ENCODE measurements at places on chromosomes 13 and 19.

DNA sequence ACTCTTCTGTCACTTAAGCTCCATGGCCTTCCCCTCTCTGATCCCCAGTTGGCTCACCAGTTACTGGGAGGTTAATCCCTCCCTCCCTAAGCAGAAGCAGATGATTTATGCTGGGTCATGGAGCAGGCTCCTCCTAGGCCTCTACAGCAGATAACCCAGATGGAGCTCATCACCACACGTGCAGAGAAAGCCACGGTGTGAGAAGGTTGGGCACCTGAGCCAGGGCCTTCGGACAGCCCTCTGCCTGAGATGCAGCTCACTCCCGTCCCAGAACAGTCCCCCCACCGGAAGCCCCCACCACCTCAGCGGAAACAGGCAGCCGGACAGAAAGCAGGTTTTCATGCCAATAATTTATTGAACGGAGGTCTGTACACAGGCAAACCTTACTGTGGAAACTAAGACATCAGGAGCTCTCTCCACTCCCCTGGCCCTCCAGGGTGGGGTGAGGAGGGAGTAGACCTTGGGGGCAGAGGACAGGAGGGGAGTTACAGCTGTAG is 9.8 kb downstream of the ZNF526 start:
- no peak for DNase-seq

- DNase-seq: no peak
These were observed 473.6 kb upstream of the SPRY2 start for GRCh38 chr13:80814541-80814940.

- no peak for DNase-seq
These were observed 1.0 kb downstream of the TMEM59L start for GRCh38 chr19:18613589-18614234.

DNA sequence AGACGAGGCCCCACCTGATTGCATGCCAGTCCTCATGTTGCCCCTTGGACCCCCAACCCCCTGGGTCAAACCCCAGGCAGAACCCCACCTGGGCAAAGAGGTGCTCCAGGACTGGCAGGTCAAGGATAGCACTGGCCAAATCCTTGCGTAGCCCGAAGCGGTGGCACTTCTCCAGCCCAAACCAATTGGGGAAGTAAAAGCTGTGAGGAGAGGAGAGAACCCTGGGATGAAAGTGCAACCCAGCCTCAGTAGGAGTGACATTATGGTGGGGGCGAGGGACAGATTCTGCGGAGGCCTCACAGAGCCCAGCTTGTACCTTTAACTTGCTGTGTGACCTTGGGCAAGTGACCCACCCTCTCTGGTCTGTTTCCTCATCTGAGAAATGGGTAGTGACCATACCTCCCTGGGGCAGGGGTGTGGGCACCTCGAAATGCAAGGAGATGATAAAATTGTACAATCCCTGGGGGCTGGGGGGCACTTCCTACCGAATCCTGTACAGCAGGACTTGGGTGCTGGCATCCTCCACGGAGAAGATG is 4.4 kb downstream of the JAK3 start:
- DNase-seq: no peak

GRCh38 chr19:47093254-47093653 is 20.3 kb downstream of the ZC3H4 start:
- DNase-seq: no peak

- no peak for DNase-seq
These were observed 78.3 kb downstream of the IER2 start for GRCh38 chr19:13228561-13228960.

GRCh38 chr19:35436477-35437405 is 11.3 kb upstream of the FFAR2 start:
- no peak for DNase-seq

GRCh38 chr13:36332986-36333385 is 13.2 kb downstream of the SPART start:
- no peak for DNase-seq

DNA sequence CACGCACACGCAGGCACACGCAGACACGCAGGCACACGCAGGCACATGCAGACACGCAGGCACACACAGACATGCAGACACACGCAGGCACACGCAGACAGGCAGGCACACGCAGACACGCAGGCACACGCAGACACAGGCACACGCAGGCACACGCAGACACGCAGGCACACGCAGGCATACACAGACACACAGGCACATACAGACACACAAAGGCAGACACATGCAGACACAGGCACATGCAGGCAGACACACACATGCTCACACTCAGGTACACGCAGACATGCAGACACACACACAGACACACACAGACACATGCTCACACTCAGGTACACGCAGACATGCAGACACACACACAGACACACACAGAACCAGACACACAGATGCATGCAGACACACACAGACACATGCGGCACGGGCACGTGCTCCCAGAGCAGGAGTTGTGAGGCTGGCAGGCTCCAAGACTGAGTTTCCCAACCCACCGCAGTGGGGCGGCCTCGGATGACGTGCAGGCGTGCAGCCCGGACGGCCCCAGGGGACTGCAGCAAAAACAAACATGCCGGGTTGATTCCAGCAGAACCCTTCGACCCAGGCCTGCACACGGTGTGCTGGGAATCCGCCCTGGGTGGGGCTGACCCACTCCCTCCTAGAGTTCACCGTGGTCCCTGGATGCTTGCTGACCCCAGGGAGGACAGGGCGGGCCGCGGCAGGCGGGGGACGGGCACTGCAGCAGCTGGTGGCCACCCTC is 100.0 kb downstream of the GADD45B start:
- no peak for DNase-seq

DNA sequence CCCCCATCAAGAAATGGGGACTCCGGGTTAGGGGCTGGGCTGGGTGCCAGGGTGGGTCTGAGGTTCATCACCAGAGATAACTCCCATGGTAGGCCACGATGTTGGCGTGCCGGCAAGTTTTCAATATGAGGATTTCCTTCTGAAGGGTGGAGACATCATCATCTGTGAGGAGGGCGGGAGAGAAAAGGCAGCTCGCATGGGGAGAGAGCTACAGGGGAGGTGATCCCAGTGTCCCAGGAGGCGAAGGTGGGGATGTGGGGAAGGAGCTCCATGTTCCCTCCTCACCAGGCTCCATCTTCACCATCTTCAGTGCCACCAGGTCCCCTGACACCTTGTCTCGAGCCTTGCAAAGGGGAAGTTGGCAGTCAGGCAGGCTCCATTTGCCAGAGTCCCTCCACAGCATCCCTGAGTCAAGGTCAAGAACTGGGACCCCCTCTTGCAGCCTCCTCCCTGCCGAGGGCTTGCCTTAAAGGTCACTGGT is 430 bp downstream of the MAP4K1 start:
- no peak for DNase-seq

- DNase-seq: no peak
These were observed 15.4 kb downstream of the DOT1L start for GRCh38 chr19:2179095-2179494.

- no peak for DNase-seq
These were observed 28.6 kb downstream of the AKT2 start for GRCh38 chr19:40256512-40256911.

DNA sequence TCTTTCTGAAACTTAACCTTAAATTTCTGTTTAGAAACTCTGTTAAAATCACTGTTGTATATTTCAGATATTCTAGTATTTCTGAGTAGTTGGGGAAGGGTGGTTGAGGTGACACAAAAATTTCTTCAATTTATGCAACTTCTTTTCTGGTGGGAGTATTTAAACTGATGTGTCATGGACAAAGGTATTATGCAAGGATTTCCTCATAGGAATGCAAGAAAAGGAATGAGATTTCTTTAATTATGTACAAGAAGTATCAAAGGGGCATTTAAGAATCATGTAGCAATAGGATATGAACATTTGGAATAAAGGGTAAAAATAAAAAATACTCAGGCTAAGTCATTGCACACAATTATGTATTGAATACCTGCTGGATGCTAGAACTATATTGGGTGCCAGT is 575.8 kb upstream of the KLF12 start:
- no peak for DNase-seq

- peak; percentile 49 for DNase-seq
These were observed 22.4 kb upstream of the FEM1A start for GRCh38 chr19:4768934-4769777.

DNA sequence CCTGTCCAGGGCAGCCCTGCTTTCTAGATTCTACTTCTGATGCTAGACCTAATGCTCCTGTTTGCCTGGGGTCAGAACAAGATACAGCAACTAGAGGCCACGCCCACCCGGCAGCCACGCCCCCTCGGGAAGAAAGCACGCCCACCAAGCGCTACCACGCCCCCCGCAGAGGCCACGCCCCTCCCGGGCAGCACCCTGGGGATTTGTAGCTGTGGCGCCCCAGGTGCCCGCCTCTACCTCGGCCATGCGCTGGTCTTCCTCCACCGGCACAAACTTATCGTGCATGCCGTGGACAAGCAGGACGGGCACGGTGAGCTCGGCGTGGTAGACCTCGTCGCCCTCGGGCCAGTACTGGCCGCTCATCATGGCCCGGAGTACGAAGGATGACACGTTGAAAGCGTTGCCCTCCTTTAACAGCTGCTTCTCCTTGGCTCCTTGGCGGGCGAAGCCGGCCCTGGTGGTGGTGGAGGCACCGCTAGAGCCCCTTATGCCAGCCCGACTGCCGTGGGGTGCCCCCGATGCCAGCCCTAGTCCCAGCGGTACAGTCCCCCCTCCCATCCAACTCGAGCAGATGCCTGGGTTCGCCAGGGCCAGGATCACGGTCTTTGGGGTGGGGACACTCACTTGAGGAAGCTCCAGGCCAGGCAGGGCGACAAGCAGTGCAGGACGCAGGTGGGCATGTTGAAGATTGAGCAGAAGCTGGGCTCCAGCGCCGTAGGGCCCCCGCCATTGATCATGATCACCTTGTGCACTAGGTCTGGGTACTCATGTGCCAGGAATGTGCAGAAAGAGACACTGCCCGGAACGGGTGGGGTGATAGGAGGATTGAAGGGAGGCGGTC is 9.0 kb downstream of the ABHD8 start:
- peak; percentile 70 for DNase-seq

DNA sequence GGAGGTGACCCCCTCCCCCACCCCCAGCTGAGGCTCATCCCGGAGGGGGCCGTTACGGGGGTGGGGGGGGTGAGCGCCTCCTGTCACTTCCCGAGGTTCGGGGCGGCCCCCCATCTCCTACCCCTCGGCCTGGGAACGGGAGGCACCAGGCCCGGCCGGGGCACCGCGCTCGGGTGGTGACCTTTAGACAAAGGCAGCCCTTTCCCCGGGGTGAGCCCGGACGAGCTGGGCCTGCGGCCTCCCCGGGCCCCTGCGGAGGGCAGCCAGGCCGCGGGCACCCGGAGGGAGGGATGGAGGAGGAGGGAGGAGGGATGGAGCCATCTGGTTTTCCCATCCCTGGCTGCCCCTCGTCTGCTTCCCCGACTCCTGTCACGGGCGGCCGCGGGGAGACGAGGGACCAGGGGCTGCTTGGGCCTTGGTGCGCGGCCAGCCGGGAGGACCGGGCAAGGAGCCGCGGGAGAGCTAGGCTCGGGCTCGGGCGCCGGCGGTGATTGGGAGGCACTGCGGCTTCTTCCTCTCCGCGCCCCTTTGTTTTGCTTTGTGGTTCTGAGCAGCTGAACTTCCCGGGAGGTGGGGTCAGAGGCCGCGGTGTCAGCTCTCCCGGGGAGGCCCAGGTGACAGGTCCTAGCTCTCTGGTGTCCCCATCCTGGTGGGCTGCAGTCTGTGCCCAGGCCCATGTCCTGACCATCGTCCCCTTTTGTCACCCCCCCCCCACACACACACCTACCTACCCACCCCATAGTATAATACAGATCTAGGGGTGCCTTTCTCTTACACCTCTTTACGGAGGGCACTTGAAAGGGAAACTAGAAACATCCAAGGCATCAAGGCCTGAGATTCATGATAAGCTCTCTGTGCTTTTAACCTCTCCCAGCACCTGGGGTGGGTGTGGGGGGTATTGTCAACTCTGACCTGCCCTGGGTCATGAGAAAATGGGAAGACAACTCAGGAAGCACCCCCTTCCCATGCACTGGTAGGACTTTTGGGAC is 1.3 kb downstream of the BICRA start:
- no peak for DNase-seq

DNA sequence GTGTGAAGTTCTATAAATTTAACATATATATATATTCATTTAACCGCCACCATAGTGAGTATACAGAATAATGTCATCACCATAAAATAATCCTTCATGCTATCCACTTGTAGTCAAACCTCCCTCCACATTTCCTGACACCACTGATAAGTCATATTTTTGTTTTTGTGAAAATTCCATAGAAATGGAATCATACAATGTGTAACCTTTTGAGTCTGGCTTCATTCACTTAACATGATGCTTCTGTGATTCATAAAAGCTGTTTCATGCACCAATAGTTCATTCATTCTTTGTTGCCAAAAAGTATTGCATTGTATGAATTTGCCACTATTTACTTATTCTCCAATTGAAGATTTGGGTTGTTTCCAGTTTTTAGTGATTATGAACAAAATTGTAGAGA is 497.5 kb upstream of the PCDH20 start:
- DNase-seq: no peak

DNA sequence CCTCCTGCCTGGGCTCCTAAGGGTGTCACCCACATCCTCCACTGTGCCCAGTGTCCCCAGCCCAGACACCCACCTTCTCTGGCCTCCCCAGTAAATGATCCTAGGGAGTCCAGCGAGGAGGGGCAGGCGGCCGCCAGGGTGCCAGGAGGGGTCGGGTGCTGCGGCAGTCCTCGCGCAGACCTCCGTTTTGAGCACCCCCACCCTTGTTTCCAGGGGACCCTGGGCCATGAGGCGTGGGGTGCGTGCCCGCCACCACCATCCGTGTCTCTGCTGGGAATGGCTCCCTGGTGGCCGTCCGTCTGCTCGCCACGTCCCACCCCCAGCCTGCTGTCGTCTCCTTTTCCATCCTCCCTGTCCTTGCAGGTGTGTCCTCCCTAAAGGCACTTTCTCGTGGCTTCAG is 133.0 kb downstream of the KDM4B start:
- no peak for DNase-seq

DNA sequence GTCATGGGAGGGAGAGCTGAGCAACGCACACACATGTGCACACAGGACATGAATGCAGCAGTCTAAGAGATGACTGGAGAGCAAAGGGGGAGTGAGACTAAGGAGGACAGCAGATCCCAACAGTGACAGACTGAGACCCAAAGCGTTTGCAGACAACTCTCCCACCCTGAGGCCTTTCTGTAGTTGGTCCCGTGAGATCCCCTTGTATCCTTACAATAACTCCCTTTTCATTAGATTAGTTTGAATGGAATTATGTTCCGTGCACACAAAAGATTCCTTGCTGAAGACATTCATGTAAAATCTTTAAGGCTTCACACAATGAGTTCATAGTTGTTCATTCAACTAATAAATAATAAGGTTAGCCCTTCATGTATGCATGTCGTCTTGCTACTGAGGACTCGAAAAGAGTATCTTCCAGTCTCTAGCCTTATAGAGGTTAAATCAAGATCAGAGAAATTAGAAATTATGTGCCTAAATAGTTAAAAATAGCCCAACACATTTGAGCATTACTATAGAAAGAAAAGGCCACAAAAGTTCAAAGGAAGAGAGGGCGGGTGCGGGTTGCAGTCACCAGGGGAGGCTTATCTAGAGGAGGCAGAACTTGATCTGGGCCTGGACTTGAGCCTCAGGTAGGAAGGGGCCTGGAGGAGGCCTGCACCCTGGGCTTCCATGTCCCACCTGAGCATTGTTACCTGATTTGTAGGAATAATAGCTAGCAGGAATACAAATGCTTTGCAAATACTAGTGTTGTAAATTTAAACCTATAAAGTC is 3.1 kb upstream of the GTF3A start:
- no peak for DNase-seq

Measured in 8988T (cell line).